ENCODE measurements at places on chromosomes 6 and 20. TPM values are rescaled to one million over a fixed set of nuclear protein-coding genes. Genes with fewer than 3 reads are reported as not detected.
A peak's percentile ranks its signal among the peaks of the same experiment; 100 is the strongest.

- DNase-seq = no peak
Measured at GRCh38 chr20:3613821-3614440, 49.3 kb downstream of the GFRA4 start.

GRCh38 chr6:118860880-118861279 is 33.1 kb upstream of the ASF1A start:
- DNase-seq = no peak

DNA sequence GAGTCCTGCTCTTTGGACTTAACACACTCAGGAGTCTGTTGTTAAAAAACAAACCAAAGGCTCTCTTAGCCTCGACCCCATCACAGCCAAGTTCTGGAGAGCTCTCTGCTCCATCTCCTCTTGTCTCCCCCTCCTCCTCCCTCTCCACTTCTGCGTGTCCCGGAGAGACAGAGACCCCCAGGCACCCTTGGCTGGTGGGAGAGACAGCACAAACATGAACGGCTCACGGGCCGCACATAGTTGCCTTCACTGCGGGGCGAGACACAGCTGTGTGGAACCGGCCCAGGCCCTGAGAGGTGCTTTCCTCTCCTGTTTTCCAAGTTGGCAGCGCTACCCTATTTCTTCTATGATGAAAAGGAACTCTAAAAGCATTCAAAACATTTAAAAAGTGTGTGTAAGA is 23.3 kb upstream of the MYT1 start:
- no peak for DNase-seq

DNA sequence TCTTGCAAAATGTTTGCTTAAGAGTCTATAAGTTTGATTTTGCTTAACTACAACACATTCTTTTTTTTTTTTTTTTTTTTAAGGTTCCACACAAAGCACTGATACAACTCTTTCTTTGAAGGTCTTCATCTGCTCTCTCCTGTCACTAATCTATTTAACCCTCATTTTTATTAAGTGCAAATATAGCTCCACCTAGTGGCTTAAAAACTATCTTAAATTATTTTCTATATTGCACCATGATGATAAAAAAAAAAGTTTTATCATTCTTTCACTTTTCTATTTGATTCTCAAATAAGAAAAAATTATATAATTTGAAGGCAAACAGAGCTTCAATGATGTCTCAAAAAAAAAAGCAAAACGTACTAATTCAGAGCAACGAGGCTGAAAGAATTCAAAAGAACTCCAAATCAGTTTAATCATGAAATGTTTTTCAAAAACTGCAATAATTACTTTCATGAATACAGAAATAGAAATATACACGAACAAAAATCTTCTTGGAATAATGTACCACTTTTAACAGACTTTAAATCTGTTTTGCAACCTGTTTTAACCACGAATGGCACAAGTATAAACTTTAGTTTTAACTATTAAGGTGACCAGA is 12.8 kb downstream of the ESF1 start:
- peak; percentile 8 for DNase-seq

- DNase-seq = no peak
Measured at GRCh38 chr20:574297-574942, 30.8 kb upstream of the CSNK2A1 start.

ADAM33 gene
- total RNA-seq = 0.90 TPM

MEP1A gene
- 0.14 TPM for total RNA-seq
